ENCODE measurements at places on chromosomes 16 and 17.

DNA sequence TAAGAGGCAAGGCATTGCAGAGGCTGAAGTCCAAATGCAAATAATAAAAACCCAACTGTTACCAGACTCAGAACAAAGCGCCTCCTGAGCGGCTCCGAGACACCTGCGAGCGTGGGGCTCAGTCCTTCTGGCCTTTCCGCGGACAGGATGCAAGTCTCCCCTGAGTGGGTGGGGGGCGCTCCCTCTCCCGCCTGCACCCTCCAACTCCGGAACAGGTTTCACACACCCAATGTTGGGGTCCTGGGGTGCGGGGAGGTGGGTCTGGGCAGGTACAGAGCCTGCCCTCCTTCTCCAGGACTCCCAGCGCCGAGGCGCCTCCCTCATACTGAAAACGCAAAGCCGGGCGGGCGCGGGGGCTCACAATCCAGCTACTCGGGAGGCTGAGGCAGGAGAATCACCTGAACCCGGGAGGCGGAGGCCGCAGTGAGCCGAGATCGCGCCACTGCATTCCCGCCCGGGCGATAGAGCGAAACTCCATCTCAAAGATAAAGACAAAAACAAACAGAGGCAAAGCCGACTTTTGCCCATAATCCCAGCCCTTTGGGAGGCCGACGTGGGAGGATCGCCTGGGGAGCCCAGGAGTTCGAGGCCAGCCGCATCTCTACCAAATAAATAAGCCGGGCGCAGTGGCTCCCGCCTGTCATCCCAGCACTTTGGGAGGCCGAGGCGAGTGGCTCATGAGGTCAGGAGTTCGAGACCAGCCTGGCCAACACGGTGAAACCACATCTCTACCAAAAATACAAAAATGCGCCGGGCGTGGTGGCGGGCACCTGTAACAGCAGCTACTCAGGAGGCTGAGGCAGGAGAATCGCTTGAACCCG, 893 bp downstream of the GINS2 start:
- DNase-seq, result no peak

DNA sequence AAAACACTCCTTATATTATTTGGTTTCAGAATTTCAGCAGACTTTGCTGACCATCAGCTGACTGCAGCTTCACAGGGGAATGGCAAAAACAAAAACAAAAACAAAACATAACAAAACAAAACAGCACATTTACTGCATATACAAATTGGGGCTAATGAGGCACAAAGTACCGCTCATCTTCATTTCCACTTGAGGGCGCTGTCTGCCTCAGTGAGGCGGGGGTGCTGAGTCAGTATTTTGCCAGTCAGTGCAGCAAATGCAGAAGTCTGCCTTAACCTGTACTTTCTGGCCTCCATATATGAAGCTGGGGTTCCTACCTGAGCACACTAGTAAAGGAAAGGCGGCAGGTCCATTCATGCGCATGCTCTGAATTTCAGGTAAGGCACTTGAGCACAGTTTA, 13.5 kb upstream of the DYNLRB2 start:
- peak; percentile 67 for DNase-seq

DNA sequence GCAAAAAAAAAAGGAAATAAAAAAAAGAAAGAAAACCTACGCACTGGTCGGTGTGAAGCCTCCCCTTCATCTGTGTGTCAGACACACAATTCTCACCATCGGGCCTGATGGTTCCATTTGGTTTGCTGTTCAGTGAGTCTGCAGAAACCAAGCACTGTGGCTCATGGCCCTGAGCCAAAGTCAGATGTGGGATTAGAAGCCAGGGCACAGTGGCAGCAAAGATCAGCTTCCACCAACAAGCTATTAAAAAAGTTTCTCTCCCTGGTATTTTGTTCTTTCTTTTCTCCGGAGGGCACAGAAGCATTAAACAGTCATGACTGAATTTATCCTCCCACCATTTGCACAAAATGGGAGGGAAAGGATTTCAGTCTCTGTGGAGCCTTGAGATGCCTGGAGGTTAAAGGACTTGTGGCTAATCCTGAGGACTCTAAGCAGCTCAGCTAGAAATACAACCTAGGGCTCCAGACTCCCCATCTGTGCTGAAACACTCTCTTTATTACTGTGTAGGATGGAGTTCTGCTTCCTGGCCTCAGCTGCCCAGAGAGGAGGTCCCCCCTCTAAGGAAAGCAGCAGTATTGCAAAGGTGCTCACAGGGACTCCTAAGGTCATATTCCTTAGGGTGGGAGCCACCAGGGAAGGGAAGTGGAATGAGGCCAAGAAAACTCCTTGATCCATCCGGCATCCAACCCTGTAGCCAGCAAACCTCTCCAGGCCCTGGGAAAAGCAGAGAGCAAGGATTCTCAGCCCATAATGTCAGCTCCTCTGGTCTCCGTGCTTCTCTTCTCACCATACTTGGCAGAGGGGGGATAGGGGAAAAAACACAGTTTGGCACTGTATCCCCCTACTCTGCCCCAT, 28.2 kb downstream of the SLC39A11 start:
- no peak for DNase-seq

- no peak for DNase-seq
Measured at GRCh38 chr16:35747658-35748455, 2288.4 kb downstream of the TP53TG3F start.

DNA sequence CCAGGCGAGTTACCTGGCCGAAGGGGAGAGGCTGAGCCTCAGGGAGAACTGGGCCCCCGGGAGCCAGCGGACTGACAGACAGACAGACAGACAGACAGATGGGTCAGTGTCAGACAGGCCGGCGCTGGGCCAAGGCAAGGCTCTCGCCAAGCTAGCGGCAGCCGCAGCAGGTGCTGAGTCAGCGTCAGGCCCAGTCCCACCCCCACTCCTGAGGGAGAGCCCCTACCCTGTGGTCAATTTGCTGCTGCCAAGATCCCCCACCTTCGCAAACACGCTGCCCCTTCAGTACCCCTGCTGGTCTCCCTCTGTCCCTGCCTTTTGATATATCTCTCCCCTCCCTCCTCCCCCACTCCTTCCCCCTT, 1.5 kb downstream of the FGF11 start:
- peak; percentile 54 for DNase-seq

DNA sequence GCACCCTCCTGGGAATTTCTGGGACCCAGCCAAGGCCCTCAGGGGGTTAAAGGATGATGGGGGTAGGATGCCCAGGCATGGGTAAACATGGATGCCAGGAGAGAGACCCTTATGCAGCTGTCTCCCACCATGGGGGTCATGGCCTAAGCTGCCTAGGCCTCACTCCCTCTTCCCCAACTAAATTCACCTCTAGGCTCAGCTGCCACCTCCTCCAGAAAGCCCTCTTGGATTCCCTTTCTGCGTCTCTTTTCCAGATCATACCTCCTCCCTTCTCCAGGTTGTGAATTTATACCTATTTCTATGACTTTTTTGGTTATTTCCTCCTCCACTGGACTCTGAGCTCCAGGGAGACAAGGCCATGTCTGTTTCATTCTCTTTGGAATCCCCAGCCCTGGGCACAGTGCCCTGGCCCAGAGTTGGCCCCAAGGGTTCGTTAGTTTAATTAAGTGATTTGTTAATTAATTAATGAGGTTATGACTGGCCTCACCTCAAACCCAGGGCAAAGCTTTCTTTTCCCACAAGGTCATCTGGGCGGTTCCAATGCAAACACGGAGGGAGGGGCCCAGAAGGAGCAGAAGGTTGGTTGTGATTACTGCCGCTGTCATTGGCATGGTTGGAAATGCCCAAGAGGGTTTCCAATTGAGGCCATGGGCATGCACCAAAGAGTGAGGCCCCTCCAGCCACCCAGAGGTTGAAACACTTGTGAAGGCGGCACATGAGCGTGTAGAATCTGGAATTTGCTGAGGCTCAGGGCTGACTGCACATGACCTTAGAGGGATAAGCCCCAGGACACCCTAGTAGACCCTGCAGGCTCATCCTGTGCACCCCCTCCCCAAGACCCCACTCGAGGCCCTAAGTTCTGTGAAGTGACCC, 6.9 kb upstream of the KRT17 start:
- DNase-seq, result no peak

- DNase-seq, result no peak
Measured at GRCh38 chr17:28501421-28502284, 4.5 kb upstream of the FOXN1 start.

DNA sequence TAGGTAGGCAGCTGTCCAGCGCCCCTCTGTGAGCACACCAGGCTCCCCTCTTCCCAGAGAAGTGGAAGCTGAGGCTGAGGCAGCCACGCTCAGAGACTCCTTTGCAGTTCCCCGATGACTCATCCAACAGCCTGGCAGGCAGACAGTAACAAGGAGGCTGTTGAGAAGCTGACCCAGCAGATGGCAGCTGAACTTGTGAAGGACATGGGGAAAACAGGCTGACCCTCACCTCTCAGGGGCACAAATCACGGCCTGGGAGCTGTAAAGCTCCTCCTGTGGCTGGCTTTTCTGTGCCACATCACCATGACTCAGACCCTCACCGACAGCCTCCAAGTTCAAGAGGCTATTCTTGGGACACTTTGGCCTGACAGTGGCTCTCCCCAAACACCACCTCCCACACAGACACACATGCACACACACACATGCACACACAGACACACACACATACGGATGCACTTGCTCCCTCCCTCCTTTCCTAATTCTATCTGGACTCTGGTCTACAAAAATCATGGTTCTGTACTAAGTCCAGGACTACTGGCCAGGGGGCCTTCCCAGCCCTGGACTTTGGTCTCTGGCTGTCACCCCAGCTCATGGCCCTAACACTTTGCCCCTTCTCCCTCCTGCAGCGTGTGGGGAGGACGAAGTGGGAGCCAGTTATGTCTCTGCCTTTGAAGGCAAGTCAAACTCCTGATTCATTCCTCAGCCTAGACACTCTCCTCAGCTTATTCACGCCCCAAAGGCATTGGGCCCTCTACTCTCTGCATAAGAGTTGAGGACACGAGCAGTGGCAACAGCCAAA, 23.2 kb downstream of the MAP3K14 start:
- DNase-seq, result peak; percentile 47

DNA sequence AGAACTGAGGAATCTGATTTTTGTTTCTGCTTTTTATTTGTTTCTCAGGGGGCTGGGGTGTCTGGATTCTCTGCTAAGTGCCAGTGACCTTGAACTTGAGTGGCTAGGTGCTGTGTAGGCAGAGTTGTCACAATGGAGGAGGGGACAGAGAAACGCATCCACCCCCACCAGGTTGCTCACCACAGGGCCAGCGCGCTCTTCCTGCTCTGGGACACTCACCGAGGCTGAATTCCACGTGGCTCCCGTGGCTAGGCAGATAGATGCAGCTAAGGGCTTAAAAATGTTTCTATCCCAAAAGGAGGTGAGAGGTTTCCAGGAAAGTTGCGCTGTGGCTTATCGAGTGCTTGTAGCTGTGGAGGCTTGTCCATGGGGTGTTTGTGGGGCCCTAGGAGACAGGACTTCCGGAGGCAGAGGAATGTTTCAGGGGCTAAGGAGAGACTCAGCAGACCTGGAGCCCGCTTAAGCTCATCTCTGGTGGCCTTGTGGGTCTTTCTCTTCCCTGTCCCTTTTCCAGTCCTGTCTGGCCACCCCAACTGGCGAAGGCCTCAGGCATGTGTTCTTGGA, 36.8 kb downstream of the ADCY7 start:
- DNase-seq, result no peak

DNA sequence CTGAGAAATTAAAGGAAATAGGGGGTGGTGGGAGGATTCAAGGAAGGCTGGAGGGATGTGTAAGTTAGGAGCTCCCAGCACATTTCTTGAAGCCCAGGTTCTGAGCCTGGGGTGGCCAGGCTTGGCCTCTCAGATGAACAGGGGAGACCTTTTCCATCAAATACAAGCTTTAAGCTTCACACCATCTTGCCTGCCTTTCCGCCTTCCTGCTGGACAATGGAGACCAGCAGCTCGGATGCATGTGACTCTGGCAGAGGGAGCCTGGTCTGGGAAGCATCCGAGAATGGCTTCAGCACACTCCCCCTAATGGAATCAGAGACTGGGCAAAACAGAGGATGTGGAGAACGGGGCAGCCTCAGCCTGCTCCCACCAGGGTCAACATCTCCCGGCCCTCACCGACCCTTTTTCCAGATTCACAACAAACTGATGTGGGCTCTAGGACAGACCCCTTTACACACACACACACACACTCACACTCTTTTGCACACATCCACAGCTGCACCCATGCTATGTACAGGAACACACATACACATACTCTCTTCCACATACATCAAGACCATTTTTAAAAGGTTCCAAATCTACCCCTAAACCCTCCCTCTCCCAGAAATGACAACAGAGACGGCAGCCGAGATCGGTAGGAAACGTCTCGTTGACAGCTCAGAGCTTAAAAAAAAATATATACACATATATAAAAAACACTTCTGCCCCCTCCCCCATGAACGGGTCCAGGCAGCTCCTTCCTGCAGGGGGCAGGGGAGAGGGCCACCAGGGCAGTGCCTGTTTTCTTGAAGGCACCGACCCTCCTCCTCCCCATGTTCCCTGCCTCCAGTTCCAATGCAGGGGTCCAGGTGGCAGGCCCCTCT, 6.5 kb upstream of the ATXN7L3 start:
- no peak for DNase-seq

DNA sequence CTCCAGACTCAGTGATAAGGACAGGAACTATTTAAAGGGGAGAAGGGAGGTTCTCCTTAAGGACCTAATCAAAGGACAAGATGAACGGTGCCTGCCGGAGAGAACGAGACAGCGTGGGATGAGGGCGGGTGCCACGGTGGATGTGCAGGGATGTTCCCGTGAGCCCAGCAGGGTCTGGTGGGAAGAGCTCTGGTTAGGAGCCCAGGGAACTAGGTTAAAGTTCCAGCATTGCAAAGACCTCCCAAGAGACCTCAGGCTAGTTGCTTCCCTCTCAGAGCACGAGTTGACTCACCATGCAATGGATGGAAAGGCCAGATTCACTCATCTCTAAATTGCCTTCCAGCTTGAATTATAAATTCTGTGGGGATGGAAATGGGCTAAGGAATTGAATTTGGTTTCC, 14.7 kb downstream of the CCR7 start:
- no peak for DNase-seq

GRCh38 chr17:50837980-50838954, 2.9 kb downstream of the WFIKKN2 start:
- DNase-seq, result no peak

DNA sequence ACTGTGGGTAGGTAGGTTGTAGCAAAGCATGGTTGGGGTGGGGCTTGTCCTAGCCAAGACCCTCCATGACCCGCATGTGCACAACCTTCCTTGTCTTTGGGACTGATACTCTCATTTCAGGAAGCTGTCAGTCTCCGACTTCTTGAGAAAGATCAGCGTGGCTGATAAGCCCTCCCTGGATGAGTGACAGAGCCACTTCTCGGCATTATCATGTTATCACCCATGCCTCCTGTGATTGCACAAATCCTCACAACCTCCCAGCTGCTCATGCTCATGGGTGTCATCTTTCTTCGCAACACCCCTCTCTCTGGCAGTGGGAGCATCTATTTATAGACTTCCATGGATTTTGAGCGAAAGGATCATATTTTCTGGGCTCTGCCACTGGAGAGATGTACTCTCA, 314.2 kb downstream of the FOXL1 start:
- DNase-seq, result no peak

DNA sequence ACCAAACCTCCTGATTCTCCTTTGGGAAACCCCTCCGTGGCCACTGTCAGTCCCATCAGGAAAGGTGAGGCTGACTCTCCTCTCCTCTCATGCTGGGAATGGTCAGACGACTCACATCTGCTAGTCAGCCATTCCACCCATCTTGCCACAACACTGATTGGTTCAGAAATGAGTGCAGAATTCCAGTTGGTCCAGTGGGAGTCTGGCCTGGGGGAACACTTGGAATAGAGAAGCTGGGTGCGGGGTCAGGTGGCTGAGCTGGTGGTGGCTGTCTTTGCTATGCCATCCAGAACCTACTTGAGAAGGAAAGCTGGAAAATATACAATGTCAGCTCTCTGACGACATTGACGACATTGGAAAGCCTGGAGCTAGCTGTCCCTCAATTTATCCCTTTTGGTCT, 23.6 kb upstream of the PLLP start:
- DNase-seq, result no peak

- DNase-seq, result no peak
Measured at GRCh38 chr17:40936437-40936971, 942 bp downstream of the KRT23 start.
